ENCODE measurements at places on chromosomes 4 and X.

DNA sequence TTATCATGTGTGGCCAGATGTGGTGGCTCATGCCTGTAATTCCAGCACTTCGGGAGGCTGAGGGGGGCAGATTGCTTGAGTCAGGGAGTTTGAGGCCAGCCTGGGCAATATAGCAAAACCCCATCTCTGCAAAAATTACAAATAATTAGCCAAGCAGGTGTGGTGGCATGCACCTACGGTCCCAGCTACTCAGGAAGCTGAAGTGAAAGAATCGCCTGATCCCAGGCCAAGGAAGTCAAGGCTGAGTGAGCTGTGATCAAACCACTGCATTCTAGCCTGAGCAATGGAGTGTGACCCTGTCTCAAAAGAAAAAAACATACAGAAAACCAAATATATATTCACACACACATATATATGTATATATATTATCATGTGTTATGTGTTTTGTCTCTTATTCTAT lies 15.0 kb downstream of the APELA start:
- no peak for DNase-seq

GRCh38 chr4:1244081-1244977 lies 4.6 kb downstream of the CTBP1 start:
- peak; percentile 10 for DNase-seq

DNA sequence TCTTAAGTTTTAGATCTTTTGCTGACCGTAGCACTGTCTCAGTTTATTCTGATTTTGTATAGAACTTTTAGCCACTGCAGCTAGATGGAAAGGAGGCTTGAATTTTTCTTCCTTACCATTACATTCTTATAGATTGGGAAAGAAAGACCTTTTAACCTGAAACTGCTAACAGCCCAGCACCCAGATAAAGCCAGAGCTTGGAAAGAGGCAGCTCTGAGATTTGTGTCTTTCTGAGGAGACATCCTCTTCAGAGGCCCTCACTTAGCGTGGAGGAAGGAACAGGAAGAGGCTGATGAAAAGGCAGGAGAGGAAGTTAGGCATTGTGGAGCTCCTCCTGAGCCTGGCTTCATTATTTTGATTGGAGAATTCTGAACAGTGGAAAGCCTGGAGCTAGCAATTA lies 35.1 kb downstream of the ATG4A start:
- DNase-seq, result no peak

- DNase-seq, result peak; percentile 24
Observed at GRCh38 chr4:122652379-122652778, 31.5 kb upstream of the IL21 start.

DNA sequence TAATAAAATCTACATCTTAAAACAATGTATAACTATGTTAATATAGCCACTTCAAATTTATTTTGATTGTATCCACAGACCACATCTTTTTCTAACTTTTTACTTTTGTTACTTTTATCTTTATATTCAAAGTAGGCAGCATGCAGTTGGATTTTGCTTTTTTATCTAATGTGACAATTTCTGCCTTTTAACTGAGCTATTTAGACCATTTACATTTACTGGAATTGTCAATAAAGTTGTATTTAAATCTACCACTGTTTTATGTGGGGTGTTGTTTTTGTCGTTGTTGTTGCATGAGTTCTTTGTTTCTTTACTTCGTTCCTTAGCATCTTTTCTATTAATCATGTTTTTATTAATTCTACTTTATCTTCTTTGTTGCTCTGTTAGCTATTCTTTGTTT lies 42.0 kb downstream of the NEUROG2 start:
- no peak for DNase-seq

DNA sequence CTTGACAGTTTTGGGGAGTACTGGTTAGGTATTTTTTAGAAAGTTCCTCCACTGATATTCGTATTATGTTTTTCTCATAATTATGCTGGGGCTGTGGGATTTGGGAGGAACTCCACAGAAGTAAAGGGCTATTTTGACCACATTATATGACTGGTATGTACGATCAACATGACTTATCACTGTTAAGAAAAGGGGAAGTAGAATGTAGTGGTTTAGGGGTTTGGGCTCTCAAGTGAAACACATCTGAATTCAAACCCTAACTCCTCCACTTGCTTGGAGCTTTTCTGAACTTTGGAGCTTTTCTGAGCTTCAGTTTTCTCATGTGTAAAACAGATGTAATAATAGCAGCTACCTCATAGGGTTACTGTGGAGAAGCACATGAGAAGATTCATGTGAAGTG lies 96.4 kb upstream of the C1GALT1C1 start:
- no peak for DNase-seq

GRCh38 chrX:3044671-3045070 lies 3.4 kb downstream of the ARSF start:
- no peak for DNase-seq

DNA sequence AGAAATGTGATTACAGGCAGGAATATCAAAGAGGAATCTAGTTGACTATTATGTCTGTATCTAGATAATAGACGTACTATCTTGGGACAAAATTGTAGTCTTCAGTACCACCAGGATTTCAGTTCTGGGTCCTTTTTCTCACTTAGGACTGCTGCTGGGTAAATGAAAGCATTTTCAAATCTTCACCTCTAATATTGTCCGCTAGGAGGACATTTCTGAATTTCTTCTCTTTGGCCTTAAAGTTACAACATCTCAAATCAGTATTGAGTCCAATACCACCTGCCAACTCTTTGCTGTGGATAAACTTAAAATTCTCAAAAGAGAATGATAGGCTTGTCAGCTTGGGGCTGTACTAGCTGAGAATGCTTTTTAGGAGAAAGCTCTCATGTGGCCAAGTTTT lies 6.0 kb downstream of the FGF16 start:
- no peak for DNase-seq

DNA sequence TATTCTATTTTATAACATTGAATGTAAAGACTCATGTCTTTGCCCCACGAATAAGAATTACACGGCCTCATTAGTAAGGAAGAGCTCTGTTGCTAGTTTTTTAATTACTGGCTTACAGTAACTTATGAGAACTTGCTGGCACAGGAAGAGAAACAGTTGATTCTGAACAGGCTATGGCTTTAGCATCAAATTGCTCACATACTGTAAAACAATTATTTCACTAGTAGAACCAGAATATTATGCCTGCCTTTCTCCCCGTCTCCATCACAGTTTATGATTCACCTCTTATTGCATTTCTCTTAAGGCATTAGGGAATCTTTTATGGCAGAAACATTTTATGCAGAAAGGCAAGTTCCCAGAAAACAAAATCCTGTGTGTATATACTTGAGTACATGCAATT lies 126.1 kb downstream of the SPRY1 start:
- no peak for DNase-seq

DNA sequence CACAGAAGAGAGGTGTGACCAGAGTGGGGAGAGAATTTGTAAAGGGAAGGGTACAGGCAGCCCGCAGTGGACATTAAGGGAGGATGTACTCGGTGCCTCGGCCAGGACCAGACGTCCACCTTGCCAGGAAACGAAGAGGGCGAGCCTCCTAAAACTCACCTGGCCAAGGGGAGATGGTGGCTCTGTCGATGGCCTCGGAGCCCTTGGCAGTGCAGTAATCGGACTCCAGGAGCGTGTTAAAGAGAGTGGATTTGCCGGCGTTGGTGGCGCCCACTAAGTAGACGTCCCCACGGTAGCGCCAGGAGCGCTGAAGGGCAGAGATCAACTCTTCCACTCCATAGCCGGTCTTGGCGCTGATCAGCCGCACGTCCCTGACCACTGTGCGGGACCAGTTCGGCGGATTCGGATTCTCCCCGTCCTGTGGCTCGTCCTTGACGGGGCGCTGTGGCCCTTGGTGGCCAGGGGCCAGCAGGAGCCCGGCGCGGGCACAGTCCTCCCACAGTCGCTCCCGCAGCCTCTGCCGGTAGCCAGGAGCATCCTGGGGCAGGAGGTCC lies 1.0 kb downstream of the NOA1 start:
- no peak for DNase-seq
